Fibroblast of villous mesenchyme (primary cell): ENCODE measurements at places on chromosomes 16 and 17. TPM values are rescaled to one million over a fixed set of nuclear protein-coding genes. Genes with fewer than 3 reads are reported as not detected.

Gene KRTAP9-9
- total RNA-seq: not detected in 2 replicates

Gene PRM2
- not detected in 2 replicates for total RNA-seq

- DNase-seq: no peak
These were observed 252.3 kb downstream of the SHISA9 start for GRCh38 chr16:13153696-13154095.

GRCh38 chr16:29862383-29862883, 593 bp downstream of the CDIPT start:
- peak; percentile 21 for DNase-seq

Gene JMJD8
- total RNA-seq: 35.4 and 36.3 TPM in 2 replicates

GRCh38 chr16:53836142-53836541, 132.2 kb downstream of the FTO start:
- no peak for DNase-seq

DNA sequence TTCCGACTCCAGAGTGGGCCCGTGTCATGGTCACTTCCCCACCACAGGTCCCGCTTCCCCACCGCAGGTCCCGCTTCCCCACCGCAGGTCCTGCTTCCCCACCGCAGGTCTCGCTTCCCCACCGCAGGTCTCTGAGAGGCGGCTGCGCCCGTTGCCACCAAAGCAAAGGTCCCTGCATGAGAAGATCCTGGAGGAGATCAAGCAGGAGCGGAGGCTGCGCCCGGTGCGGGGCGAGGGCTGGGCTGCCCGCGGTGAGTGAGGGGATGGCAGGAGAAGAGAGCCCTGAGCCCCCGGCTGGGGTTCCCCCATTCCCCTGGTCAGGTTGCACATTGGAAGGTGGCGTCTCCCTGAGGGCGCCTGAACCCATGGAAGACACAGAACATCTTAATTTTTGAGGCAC, 17.4 kb upstream of the TCF25 start:
- DNase-seq: no peak

DNA sequence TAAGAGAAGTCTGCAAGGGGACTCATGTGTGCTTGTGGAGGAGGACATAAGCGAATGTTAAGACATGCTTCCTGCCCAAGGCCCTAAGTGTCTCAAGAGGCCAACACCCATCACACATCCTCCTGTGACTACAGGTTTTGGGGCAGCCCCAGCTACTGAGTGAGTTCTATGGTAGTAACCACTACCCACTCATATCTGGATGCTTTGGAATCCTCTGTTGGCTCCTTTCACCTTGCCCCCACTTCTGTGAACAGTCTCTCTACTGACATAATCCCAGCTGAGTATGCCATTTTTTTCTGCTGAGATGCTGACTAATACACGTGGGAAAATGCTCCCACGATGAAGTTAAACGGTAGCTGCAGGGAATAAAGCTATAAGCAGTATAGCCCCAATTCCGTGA, 153.5 kb downstream of the VPS53 start:
- peak; percentile 41 for DNase-seq

DNA sequence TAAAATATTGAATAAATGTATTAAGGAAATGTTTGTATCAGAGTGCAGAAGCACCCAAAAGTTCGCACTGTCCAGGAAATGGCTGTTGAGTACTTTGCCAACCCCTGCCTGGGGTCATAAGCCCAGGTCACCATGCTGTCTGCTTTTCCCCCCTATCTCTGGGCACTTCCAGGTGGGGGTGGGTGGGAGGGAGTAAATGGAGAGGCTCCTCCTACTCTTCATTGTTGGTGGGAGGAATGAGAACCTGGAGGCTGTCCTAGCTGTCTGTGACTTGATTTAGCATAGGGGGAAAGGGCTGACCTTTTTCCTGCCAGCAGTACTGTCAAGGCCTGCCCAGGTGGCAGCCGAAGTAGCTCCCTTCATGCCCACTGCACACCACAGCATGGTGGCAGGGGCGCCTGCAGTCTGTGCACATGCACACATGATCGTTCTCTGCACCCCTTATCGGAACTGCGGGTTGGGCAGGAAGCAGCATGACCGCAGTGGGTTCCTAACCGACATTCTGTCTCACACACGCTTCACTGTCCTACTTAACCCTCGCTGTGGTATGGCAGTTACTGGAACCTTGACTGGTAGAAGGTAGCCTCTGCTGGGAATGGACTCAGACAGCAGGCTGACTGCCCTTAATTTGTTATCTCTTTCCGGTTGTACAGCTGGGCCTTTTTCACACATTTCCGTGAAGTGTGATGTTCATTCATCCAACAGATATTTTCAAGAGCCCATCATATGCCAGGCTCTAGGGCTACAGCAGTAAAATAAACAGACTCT, 41.5 kb downstream of the LDHD start:
- peak; percentile 53 for DNase-seq

GRCh38 chr16:28038409-28038808, 25.1 kb downstream of the GSG1L start:
- no peak for DNase-seq

DNA sequence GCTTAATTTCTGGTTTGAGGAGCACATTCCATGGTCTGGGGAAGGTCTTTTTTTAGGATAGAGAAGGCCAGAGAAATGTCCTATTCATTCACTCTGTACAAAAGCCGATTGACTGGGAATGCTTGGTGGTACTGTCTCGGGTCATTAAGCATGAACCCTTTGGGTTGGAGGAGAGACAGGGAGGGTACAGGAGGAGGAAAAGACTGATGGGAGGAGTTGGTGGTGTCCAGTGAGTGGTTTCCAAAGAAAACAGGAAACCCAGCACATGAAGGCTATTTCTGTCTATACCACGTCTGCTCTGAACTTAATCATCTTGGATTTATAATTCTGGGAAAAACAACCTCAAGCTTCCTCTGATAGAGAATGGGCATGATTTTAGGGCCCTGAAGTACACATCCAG, 111.9 kb downstream of the XYLT1 start:
- no peak for DNase-seq

- no peak for DNase-seq
These were observed 52.8 kb downstream of the B9D1 start for GRCh38 chr17:19309701-19310100.

DNA sequence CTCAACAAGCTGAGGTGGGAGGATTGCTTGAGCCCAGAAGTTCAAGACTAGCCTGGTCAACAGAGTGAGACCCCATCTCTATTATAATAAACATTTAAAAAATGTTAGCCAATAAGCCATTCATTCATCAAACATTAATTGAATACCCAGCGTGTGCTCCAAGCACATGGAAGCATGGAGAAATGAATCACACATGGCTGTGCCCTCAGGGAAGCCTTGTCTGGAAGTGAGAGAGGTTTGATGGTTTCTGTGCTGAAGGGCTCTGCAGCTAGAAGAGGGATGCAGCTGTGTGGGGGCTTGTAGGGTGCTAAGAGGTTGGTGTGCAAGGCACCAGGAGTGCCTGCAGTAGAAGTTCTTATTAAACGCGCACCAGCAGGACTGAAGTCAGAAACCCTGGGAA, 11.2 kb downstream of the CYB5D2 start:
- DNase-seq: no peak

Gene SRSF2
- total RNA-seq: 152 and 165 TPM in 2 replicates

- DNase-seq: no peak
These were observed 29.5 kb upstream of the CREBBP start for GRCh38 chr16:3909791-3910583.

GRCh38 chr17:38465391-38466345, 37.4 kb downstream of the ARHGAP23 start:
- no peak for DNase-seq

Gene KRTAP4-9
- not detected in 2 replicates for total RNA-seq

DNA sequence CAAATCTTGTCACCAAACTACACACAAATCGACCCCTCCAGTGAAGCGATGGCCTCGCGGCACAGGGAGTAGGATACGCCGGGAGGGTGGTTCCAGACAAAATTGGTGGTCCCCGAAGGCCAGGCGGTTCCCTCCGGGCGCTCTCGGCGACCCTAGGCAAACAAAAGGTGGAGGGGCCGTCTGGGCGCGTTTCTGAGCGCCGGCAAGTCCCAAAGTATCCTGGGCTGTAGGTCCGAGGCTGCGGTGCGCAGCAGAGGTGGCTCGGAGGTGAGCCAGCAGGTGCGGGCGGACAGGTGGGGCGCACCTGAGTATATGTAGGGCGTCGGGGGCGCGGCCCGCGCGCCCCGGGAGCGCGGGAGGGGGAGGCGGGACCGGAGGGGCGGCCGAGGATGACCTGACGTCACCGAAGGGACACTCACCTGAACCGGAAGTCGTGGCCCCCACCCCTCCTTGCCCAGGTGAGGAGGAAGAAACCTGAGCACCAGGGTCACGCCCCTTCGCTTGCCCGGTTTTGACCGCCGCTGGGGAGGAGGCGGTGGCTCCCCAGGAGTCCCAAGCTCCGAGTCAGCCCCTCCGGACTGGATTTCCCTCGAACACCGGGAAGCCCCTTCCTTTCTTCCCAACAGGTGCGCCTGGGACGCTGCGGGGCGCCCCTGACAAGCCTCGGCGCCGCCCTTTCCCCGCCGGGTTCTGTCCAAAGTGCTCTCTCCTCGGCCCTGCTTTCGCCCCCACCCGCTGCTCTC, at the start of gene CLDN7:
CLDN7 (minus strand) TSS at position 287 of the 743 bp plus-strand sequence. CDS start 435 bp downstream, outside the sequence.
- DNase-seq: no peak

GRCh38 chr16:88390265-88390664, 7.5 kb downstream of the ZNF469 start:
- no peak for DNase-seq

- DNase-seq: no peak
These were observed 19.9 kb upstream of the TRAP1 start for GRCh38 chr16:3737181-3737580.

DNA sequence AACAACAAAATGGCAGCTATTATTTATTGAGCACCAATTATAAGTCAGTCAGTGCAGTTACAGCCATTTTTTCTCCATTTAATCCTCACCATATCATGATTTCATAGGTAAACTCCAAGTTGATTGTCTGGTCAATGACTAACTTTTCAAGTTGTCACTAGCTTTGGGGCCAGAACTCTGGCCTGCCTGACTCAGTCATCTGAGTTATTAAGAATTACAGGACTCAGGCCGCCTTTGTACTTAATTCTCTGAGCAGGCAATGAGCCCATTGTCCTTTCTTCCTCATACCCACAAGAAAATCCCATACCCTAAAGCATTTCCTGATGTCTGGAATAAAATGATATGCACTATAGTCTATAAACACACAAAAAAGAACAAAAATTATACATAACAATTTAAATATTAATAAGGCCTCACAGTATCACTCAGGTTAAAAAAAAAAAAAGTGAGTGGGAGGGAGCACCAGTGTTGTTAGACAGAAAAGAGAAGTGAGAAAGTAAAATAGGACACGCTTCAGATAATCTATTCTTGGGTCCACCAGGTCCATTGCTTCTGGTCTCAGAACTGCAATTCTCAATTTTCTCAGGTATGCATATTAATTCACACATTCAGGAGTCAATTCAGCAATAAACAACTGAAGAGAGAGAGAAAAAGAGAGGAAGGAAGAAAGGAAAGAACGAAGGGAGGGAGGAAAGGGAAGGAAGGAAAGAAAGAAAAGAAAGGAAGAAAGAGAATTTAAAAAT, 70.2 kb downstream of the SPAG9 start:
- no peak for DNase-seq

GRCh38 chr17:57524839-57525568, 220.1 kb downstream of the CCDC182 start:
- DNase-seq: no peak

Gene TMEM92
- total RNA-seq: under 0.01 TPM in 1 of 2 replicates, not detected in the other

GRCh38 chr17:50946223-50946890, 80.2 kb upstream of the TOB1 start:
- DNase-seq: no peak

Gene SLC38A8
- not detected in 2 replicates for total RNA-seq

DNA sequence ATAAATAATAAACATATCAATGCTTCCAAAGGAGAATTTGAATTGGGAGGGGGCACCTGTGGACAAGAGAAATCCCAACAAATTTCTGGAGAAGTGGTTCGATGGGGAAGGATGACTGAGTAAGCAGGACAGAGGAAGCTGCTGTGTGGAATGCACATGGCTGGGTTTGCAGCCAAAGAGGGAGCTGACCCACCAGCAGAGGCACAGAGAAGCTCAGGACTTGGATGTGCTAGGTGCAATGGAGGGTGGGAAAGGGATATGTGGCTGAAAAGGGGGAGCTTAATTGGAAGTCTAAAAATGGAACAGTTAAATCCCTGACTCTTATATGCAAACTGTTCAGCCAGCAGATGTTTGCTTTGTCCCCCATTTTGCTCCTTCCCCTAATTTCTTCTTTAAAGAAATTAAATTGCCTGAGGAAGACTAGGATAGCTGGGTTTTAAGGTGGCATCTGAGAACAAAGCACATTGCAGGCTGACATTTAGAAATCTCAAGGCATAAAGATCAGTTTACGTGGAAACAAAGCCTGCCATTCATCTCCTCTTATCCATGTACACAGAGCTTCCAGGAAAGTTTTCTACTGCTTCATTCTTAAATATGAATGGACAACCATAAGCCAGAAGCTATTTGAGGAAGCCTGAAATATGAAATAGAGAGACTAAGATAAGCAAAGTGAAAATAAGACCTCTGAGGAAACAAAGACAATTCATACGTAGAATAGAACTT, 23.0 kb upstream of the TNS4 start:
- DNase-seq: no peak

DNA sequence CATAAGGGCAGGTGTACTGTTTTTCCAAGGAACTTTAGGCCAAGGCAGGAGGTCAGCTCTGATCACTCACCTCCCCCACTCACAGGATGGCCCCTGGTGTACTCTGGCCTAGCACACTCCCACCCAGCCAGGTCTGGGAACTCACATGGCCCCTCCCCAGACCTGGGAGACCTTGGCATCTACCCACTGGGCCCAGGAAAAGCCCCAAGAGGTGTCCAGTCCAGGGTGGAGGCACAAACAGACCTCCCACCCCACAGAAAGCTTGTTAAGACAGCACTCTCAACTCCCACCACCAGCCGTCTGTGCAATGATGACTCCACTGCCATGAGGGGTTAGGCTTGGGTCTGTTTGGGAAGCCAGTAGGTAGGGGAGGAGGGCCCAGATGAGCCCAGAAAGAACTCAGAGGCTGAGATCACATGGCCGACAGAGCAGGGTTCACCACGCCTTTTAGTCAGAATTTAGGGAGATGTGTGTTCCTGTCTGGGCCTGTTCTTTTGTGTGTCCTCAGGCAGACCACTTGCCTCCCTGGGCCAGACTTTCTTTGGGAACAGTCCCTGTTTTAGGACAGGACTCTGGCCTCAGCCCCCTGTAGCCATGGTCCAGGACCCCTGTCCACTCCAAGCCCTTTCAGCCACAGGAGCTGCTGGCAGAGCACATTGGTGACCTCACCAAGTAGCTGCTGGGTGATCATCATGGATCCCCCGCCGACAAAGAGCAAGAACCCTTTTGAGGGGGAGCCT, 12.1 kb upstream of the CBFB start:
- no peak for DNase-seq

Gene CACNG5
- total RNA-seq: not detected in 2 replicates

- DNase-seq: no peak
These were observed 42.7 kb upstream of the SMPD3 start for GRCh38 chr16:68490829-68491575.
